ENCODE measurements at places on chromosomes 5 and 9.

GRCh38 chr5:93188876-93189485 is 392.0 kb downstream of the NR2F1-AS1 start:
- no peak for DNase-seq

- DNase-seq: no peak
These were observed 14.0 kb downstream of the AQP7 start for GRCh38 chr9:33388110-33388994.

- DNase-seq: peak; percentile 62
These were observed at the start of gene ADAMTSL2 for GRCh38 chr9:133534346-133535291. ADAMTSL2 (plus strand) TSS chr9:133534704; CDS start chr9:133536713, 2,009 bp downstream.

DNA sequence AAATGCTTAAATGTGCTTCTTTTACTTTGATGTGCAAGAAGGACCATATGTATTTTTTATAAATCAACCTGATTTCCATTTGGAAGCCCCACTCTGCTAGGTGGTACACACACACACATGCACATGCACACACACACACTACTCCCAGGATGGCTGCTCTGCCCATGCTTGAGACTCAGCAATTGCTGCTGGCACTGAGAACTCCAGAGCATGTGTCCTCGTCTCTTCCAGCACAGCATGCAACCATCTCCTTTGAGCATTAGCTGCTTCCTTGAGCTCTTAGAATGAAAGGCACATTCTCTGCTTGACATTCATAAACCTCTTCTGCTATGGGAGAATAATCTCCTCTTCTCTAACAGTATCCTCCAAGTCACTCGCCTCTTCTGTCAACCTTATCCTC is 115.9 kb downstream of the FEM1C start:
- no peak for DNase-seq

GRCh38 chr9:34254966-34255825 is 73.9 kb downstream of the KIF24 start:
- no peak for DNase-seq
